ENCODE measurements at places on chromosomes 2 and 18.
A peak's percentile ranks its signal among the peaks of the same experiment; 100 is the strongest.

- DNase-seq: no peak
Observed at GRCh38 chr2:189545418-189545817, 35.2 kb downstream of the SLC40A1 start.

DNA sequence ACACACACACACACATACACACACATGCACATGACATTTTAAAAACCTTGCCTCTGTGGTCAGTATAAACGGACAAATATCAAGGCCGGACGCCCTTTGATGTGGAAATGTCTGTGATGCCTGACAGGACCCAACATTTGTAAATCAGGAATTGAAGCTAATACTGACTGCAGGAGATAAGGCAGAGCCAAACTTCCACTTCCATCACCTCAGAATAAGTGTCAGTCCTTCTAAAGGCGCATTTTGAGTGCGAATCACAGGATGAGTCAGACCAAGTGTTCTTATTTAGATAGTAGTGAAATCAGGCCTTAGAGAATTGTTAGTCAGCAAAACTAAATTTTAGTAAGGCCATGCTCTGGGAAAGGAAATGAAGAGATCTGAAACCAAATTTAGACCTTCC is 211.7 kb upstream of the LRATD1 start:
- DNase-seq: no peak

DNA sequence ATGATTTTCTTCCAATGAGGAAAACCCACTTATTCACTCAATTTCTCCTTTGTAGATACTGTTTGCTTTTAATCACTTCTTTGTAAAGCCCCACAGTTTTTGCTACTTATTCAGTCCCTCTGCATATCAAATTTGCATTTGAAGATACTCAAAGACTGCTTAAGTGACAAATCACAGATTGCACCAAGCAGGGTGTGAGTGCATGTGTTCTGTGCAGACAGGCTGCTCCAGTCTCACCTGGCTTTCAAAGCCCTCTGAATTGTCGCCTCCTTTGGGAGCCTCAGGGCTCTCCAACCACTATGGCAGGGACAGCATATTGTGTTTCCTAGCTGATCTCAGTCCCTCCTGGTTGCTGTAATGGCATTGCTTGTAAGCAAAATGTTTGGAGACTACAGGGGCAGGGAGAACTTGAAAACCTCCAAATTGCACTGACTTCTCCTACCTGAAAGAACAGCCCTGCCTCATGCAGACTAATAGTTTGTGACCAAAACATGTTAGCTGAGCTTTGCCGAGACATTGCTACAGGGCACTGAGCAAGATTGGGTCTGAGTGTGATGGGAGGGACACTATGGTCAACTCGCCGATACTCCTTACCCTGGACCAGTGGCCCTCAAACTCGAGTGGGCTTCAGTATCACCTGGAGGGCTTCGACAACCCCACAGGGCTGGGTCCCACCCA is 96.8 kb downstream of the POLE4 start:
- no peak for DNase-seq

GRCh38 chr2:5093518-5093917 is 598.7 kb upstream of the SOX11 start:
- no peak for DNase-seq

GRCh38 chr2:118241128-118241527 is 152.9 kb downstream of the INSIG2 start:
- DNase-seq: no peak

- no peak for DNase-seq
Observed at GRCh38 chr18:33673689-33674088, 95.7 kb downstream of the ASXL3 start.

GRCh38 chr18:76589316-76589715 is 94.3 kb upstream of the ZNF516 start:
- DNase-seq: no peak

- DNase-seq: no peak
Observed at GRCh38 chr2:17911491-17912260, 33.2 kb downstream of the KCNS3 start.

DNA sequence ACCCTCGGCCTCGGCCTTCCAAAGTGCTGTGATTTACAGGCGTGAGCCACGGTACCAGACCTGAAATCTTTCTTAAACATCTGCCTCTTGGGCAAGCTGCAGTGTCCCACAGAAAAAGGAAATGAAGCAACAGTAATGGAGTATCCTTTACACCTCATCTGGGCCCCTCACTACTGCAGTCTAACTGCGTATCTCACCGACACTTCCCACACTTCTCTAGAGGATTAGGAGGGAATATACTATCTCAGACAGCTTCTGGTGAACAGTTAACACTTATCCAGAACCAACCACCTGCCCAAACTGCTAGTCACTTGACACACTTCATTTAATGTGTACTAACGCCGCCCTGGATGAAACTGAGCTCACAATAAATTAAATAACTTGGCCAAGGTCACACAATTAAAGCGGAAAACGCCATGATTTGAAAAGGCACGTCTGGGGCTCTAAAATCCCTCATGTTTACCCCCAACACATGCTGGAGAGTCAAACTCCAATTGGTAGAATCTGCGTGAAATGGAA is 993 bp downstream of the COX7A2L start:
- DNase-seq: no peak

GRCh38 chr2:158637357-158637756 is 157.8 kb upstream of the DAPL1 start:
- no peak for DNase-seq

GRCh38 chr2:9910699-9911098 is 40.8 kb upstream of the GRHL1 start:
- no peak for DNase-seq

- no peak for DNase-seq
Observed at GRCh38 chr2:133817680-133818566, 249.7 kb upstream of the NCKAP5 start.

DNA sequence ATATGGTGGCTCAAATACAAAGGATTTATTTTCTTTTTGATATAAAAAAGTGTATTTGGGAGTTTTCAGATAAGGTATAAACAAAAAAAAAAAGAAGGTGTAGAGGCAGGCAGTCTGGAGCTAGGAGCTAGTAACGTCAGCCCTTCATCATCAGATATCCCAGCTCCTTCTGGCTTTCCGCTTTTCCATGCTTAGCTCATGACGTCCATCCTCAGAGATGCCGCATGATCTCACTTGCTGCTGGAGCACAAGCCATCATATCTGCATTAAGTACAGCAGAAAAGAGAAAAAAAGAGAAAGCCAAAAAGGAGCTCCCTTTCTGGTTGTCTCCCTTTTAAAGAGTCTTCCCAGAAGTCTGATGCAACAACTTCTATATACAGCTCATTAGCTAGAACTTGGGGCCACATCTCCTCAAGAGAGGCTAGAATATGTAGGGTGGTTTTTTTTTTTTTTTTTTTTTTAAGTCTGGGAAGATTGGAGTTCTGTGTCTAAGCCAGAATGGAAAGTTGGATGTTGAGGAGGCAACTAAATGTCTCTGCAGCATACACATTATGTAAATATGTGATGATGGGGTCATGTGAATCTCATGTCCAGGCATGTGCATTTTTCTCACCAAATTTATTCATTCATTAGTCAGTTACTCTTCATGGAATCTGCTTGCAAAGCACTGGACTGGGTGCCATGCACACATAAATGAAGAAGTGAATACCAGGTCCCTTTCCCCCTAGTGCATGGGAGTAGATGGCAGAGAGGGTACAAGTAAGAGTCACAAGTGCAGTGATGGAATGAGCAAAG is 52.3 kb downstream of the DDX1 start:
- DNase-seq: no peak

- DNase-seq: peak; percentile 44
Observed at GRCh38 chr2:39119732-39120520, 925 bp downstream of the SOS1 start.

DNA sequence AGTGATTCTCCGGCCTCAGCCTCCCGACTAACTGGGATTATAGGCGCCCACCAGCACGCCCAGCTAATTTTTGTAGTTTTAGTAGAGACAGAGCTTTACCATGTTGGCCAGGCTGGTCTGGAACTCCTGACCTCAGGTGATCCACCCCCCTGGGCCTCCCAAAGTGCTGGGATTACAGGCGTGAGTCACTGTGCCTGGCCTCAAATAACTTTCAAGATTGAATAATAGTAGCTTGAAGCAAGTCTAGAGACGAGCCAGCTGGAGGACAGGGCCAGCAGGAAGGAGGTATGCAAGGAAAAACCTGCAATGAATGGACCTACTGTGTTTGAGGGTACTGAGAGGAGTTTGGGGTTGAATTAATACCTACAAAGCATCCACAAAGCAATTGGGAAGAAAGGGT is 87.5 kb downstream of the MSH2 start:
- DNase-seq: no peak

- no peak for DNase-seq
Observed at GRCh38 chr2:159098921-159099411, 130.5 kb downstream of the TANC1 start.

DNA sequence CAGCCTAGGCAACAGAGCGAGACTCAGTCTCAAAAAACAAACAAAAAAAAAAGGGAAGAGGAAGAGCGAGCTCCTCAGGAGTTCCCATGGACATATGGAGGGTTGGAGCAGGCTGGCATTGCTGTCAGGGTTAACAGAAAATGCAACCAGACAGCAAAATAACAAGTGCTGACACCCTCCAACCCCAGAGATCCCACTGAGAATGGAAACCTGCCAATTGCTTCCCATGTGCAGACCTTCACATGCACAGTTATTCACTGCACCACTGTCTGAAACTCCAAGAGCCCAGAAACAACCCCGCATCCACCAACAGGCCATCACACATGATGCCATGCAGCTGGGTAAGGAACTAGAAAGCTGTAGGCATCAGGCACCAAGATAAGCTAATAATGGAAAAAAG is 43.5 kb downstream of the TFCP2L1 start:
- no peak for DNase-seq

DNA sequence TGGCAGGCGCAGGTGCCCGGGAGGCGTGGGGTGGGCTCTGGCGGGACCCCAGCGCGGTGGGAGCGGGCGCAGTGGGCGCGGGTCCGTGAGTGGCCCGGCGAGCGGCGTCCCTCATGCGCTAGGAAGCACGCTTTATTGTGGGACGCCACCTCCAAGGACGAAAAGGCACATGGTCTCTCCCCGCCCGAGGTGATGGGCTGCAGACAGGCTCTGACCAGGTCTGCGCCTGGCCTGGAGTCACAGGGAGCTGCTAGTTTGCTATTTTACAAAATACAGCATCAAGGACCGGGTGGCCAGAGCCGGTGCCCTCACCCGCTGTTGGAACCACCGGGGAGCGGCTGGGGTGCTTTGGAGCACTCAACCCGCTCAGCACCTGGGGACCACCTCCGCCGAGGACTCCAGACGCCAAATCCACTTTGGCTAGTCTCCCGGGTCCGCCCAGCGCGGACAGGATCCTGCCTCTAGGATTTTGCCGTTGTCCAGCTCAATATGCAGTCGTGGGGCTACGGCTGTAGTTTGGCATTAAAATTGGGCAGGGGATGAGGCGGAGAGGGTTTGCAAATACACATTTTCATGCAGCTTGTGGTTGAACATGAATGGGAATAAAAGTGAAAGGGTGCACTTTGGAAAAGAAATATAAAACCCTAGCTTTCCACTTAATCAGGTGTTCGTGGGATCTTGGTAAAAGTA is 65.4 kb downstream of the LRRFIP1 start:
- no peak for DNase-seq

GRCh38 chr2:224994242-224994823 is 47.9 kb downstream of the DOCK10 start:
- no peak for DNase-seq

- DNase-seq: no peak
Observed at GRCh38 chr2:4338345-4338744, 635.0 kb downstream of the DCDC2C start.

DNA sequence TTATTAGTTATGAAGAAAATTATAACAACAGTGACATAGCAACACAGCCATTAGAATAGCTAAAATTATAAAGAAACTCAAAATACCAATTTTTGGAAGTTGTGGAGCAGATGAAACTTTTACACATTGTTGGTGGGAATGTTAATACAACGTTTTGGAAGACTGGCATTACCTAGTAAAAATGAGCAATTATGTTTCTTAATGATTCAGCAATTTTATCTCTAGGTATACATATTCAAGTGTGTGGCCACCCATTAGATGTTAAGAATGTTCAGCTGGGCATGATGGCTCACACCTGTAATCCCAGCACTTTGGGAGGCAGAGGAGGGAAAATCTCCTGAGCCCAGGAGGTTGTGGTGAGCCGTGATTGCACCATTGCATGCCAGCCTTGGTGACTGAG is 78.8 kb downstream of the INSIG2 start:
- no peak for DNase-seq

- no peak for DNase-seq
Observed at GRCh38 chr2:26455670-26456439, 22.1 kb downstream of the OTOF start.

DNA sequence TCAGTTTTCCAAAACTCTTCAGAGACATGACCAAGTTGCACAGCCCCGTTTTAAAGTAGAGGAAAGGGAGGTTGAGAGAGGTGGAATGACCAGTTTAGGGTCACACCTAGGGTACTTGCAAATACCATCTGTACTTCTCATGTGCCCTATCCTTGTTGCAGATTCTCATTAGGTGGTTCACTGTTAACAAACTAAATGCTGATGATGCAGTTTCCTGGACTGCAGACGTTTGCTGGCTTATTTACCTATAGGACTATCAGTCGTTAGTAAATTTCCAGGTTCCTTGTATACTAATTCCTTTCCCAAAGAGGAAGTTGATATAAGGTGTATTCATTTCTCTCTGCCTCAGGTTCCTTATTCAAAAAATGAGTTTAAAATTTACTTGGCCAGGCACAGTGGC is 1.4 kb downstream of the FARP2 start:
- DNase-seq: no peak

GRCh38 chr2:120320318-120320851 is 25.6 kb upstream of the INHBB start:
- DNase-seq: no peak

- DNase-seq: no peak
Observed at GRCh38 chr2:206556357-206556949, 85.8 kb upstream of the FAM237A start.

DNA sequence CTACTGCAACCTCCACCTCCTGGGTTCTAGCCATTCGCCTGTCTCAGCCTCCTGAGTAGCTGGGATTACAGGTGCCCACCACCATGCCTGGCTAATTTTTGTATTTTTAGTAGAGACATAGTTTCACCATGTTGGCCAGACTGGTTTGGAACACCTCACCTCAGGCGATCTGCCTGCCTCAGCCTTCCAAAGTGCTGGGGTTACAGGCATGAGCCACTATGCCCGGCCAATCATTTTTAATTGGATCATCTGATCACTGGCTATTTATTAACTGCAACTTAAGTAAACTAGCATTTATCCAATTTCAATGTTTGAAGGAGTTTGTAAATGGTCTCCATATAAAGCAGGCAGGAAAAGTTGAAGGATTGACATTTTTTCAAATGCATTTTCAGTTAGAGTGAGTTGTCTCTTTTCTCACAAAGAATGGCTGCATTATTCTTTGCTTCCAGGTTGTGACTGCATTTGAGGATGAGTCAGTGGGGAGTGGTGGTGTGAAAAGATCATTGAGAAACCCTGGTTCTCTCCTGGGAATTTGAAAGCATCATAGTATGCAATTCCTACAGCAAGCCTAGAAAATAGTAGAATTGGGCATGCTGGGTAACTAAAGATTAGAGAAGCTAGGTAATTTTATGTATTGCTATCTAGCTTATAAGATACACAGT is 431.1 kb upstream of the ZEB2 start:
- no peak for DNase-seq

DNA sequence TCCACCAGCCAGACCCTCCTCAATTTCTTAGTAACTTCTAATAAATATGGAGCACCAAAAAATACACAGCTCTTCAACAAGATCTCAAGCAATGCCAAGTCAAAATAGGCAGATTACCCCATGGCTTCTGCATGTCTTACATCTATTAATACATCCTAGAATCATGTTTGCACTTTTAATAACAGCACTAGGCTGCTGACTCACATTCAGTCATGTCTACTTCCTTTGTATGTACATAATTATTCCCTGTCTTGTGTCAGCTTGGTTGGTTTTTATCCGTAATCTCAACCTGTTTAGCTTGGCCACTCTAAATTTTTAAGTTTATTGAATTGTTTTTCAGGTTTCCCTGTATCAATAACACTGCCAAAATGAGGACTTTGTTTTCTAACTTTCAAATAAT is 420.1 kb upstream of the ACVR2A start:
- DNase-seq: no peak
